Calu3 (cell line): ENCODE measurements at places on chromosomes 5 and 9. TPM values are rescaled to one million over a fixed set of nuclear protein-coding genes. Genes with fewer than 3 reads are reported as not detected.

GFPT2 gene
- total RNA-seq, result 0.12 TPM in 1 of 2 replicates, not detected in the other

SLC1A1 gene
- total RNA-seq, result 71.6 and 81.4 TPM in 2 replicates

CEL gene
- 2.6 and 3.1 TPM in 2 replicates for total RNA-seq

- no peak for DNase-seq
Measured at GRCh38 chr9:106753155-106753671, 109.8 kb upstream of the ZNF462 start.
